Activated CD4-positive, alpha-beta T cell treated with anti-CD3 and anti-CD28 coated beads, Interleukin-10, Interleukin-2, amounts not matched to agents 100 ng/mL and 50 ng/mL, durations not matched to agents 16 hours and 8 hours (primary cell): ENCODE measurements at places on chromosomes 6 and 20.

- no peak for DNase-seq
These were observed 15.1 kb upstream of the SNRPB2 start for GRCh38 chr20:16714751-16715150.

GRCh38 chr6:129708496-129709195, 1.3 kb downstream of the ARHGAP18 start:
- no peak for DNase-seq

GRCh38 chr6:31620586-31621319, at the start of gene PRRC2A:
Gene PRRC2A (plus strand): TSS chr6:31620715. CDS start chr6:31622790, 2,075 bp downstream.
- peak; percentile 86 for DNase-seq

DNA sequence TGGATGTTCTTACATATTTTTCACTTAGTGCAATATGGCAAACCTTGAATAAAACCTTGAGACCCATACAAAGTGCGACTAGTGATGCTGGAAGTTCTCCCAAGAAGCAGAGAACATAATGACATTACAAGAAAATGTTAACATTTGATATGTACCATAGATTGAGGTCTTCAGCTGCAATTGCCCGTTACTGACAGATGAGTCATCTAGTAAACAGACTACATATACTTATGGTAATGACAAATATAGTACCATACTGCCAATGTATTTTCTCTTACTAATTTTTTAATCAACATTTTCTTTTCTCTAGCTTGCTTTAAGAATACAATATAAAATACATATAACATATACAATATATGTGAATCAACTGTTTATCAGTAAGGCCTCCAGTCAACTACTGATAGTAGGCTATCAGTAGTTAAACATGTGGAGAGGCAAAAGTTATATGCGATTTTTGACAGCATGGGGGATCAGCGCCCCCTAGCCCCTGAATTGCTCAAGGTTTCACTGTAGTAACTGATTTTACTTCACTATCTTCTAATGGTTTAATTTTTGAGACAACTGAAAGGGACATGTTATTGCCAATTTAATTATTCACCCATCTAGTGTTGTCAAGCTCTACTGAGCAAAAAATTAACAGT, 166.7 kb upstream of the ADGRB3 start:
- no peak for DNase-seq

GRCh38 chr6:40755749-40756452, 168.7 kb upstream of the LRFN2 start:
- DNase-seq: peak; percentile 7

DNA sequence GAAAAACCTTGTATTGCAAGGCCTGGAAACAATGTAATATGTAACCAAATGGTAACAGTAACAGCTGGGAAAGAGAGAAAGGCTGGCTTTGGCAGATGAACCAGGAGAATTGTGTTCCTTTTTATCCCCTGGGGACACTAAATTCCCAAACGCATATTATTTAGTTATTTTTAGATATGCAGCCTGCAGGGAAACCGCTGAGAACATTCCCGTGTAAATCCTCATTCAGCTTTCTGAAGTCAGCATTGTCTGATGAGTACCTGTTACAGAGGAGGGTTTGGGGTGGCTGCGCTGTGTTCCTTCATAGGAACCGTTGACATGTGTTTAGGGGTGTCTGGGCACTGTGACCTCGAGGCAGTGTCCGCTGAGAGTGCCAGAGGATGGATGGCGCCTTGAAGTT, 101.3 kb downstream of the SMOC2 start:
- DNase-seq: no peak

GRCh38 chr6:34249469-34250261, 859 bp upstream of the SMIM29 start:
- no peak for DNase-seq

DNA sequence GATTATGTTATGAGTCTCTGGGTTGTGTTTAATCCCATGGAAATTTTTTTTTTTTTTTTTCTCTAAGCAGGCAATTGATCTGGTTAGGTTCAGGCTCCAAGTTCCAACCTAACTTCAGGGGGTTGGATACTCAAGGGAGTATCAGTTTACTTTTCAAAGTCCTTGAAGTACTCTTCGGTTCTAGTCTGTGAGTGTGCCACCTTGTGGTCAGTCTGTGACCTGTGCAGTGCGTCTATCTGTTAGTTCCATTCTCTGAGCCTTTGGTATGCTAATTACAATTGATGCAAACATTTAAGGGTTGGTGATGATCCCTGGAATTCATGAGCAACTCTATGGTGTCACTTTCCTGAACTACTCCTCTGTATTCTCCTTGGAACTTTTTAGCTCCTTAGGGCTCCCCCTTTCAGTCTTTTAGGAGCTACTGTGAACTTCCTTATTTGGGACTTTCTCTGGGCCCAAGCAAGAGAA, 342.0 kb downstream of the SOX4 start:
- peak; percentile 31 for DNase-seq

DNA sequence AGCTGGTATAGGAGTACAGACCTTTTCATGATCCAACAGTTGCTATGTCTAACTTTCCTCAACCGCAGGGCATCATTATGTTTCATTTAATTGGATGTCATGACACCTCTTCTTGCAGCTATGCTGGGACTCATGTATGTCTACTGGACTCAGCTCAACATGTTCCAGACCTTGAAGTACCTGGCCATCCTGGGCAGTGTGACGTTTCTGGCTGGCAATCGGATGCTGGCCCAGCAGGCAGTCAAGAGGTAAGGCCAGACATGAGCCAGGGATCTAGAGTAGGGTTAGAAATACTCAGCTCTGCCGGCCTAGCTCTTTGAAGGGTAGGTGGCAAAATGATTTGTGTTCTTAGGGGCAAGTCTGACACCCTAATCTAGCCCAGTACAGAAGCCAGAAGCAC, 25.2 kb downstream of the GHRH start:
- no peak for DNase-seq

- DNase-seq: peak; percentile 13
These were observed 69.4 kb downstream of the PRND start for GRCh38 chr20:4791121-4791520.

- no peak for DNase-seq
These were observed 255.6 kb downstream of the MAFB start for GRCh38 chr20:40433341-40433861.

DNA sequence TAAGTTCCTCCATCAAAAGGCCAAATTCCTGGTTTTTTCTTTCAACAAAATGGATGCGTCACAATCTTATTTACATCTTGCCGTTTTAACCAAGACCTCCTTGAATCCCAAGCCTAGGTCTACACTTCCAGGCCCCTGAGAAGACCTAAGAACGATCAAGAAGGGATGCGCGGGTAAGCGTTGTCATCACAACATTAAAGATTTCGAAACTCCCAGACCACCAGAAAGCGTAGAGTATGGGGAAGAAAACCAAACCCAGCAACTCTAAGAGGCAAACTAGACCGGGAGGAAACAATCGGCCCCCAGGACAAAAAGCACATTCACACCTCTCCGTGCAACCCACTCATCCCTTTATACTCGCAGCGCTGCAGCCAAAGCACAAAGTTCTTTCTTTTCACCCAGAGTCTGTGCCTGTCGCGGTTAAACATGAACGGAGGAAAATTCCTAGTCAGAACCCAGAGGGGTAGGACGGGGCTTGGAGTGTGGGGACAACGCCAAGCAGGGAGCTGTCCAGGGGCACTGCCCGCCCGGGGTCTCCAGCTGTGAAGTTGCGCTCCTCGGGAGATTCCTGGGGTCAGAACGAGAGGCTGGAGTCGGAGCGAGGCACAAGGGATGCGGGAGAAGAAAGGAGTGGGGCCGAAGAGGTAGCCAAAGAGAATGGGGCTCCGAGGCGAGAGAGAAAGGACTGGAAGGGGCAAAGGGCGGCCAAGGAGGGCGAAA, 725 bp downstream of the OSER1 start:
- DNase-seq: peak; percentile 21

GRCh38 chr6:81456416-81456815, 296.1 kb downstream of the TENT5A start:
- DNase-seq: no peak

DNA sequence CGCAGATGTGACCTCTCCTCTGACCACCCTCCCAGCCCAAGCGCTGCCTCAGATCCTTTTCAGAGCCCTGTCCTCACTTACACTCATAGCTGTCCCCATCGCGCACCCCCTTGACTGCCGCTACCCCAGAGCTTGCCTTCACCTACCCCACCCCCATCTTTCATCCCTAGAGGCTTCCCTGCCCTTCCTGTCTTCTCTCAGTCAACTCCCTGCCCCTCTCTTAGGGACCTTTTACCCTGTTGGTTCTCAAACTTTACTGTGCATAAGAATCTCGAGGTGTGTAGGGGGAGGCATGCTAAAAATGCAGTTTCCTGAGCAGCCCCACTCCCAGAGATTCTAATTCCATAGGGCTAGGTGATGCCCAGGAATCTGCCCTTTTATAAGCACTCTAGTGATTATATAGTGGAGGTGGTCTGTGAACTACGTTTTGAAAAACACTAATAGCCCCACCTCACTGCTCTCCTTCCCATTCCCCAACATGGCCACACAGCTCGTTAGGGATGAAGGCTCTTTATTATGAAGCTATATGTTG, 725 bp downstream of the TM9SF4 start:
- DNase-seq: no peak

DNA sequence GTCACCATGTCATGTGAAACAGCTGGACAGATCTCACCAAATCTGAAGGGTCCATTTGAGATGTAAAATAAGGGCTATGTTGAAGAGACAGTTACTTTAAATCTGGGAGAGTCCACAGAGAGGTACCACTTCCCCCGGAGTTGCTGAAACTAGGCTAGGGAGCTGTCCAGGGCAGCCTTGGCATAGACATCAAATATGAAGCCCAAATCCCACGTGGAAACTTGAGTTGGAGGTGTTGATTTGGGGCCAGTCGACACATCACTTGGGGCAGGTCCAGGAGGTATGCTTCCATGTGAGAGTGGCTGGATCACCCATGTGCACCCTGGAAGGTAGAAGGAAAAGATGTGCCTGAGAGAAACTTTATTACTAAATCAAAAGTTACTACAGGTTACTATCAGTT, 12.0 kb upstream of the SERPINB9 start:
- DNase-seq: no peak

DNA sequence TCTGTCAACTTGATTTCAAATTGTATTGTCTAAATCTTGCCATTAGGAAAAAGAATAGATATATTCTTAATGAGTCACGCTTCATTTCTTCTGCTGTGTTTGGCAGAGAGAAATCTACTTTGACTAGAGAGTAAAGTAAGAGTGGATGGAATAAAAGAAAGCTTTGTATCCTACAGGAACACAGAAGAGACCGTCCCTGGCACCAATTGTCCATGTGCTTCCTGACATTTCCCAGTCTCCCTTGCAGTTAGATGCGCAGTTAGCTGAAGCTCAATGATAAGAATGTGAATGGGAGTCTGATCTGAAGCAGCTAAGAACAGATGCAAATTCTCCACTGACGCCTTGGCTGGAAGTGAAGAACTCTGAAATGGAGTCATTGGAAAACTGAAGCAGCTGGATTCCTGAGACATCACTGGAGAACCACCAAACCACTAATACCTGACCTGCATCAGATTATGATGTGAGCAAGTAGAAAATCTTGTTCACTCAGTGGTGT, 528.2 kb upstream of the MARCKS start:
- DNase-seq: no peak

- no peak for DNase-seq
These were observed 534 bp upstream of the EFCAB8 start for GRCh38 chr20:32858189-32858588.

- peak; percentile 84 for DNase-seq
These were observed 557 bp upstream of the DYNLRB1 start for GRCh38 chr20:34515484-34516246.

DNA sequence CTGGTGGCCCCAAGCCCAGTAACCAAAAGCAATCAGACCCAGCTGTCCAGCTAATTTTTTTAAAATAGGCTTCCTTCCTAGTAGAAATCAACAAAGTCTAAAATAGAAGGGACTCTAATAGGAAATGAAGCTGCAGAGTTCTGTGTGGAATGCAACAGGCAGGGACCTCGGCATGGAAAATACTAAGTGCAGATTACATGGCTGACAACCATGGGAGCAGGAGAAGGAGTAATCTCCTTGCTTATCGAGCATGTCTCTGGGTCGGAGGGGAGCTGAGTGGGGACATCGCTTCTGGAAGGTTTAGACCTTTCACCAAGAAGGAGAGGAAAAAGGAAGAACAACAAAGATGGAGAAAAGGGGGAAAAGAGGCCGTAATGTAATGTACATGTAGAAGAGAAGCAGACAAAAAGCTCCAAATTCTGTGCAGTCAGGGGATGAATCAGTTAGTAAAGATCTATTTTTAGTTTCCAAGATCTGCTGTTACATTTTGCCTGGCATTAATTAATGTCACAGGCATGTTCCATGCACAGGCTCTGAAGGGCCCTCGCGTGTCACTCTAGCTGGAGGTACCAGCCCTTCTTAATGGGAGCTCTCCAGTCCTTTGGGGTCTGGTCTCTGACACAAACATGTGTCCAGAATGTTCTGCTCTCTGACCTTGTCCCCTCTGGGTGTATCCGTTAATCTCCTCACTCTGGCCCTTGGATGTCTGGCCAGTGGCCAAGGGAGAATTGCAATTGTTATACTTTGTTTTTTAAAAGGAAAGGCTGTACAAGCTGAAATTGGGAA, 16.6 kb upstream of the ZNF831 start:
- DNase-seq: no peak

DNA sequence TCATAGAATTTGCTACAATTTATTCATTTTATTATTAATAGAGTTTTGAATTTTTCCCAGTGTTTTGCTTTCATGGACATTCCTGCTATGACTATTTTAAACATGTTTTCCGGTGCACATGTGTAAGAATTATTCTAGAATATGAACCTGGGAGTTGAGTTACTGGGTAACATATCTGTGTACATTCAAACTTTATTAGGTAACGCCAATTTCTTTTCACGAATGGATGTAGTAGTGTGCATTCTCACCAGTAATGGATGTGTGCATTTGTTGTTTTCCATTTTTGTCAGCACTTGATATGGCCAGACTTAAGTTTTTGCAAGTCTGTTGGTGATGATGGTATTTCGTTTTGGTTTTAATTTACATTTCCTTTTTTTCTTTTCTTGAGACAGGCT, 118.8 kb downstream of the CDKAL1 start:
- DNase-seq: no peak

- no peak for DNase-seq
These were observed 183.4 kb downstream of the ALDH8A1 start for GRCh38 chr6:134766497-134766896.

DNA sequence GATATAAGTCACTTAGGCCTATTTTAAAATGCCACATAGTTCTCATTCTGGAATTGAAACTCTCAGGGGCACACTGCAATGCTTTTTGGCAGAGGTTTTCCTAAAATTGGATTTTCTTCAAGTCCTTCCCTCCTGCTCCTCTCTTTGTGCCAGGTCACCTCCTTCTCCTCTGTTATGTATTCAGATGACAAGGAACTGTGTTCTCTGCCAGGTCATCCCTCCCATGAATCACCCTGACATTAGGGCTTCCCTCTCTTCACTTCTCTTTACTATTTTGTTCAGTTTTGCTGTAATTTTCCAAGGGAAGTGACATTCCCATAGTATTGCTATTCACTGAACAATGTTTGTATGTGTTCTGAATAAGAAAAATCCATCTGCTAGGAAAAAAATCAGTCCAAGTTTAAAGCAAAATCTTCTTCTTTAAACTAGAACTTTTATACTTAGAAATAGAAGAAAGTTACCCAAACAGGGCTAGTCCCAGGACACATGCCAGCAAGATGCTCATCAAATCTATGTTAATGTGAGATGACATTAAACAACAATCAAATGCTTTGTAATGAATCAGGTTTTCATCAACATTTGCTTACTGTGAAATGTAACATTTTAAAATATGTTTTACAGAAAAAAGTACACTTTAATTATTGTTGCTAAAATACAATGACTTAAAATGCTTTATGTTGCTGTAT, 461.1 kb downstream of the MMUT start:
- no peak for DNase-seq
